ENCODE measurements at places on chromosomes 12 and 14.

DNA sequence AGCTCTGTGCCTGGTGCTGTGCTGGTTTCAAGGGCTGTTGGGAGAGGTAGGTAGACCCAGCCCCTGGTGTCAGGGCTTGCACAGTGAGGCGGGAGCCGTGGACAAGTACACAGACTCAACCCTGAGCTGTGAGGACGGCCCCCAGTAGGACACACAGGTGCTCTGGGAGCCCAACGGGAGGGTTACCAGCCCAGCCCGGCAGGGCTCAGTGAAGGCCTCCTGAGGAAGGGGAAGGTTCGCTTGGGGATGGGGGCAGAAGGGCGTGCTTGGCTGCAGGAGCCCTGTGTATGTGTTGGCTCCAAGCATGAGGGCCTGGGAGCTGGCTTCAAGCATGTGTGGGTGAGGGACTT, 58.9 kb downstream of the SLC25A47 start:
- DNase-seq: no peak

- no peak for DNase-seq
These were observed 6.1 kb downstream of the RHOF start for GRCh38 chr12:121787063-121788025.

DNA sequence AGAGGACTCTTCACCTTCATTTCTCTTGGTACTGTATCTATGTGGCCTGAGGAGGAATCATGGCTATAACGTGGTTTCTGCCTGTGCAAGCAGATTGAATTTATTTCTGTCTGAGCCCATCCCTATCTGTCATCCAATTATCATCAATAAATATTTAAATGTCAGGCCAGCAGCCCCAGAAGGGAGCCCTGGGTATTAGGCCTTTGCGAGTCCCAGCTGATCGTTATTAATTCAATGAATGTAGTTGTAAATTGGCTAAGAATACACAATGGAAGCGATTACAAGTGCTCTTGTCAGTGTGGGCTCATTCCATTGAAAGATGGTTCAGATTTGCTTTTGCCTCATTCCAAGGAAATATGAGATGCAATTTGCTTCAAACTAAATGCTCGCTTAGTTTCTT, 142.0 kb downstream of the KTN1 start:
- no peak for DNase-seq

DNA sequence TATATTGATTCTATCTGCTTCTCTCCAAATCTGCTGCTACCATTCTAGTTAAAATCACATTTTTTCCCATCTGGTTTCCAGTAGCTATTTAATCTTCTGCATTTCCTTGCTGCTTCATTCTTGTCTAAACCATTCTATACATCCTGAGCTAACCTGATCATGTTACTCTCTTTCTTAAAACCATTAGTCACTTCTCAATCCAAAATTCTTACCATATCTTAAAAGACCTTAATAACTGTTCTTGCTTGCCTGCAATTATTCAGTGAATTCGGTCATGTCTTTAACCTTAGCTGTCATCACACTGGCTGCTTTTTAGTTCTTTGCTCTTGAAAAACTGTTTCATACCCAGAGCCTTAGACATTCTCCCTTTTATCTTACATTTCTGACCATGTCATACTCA, 56.4 kb upstream of the PZP start:
- no peak for DNase-seq

GRCh38 chr12:16136219-16136988, 141.1 kb downstream of the SLC15A5 start:
- no peak for DNase-seq

- no peak for DNase-seq
These were observed 2.5 kb upstream of the TEP1 start for GRCh38 chr14:20415782-20416206.

- no peak for DNase-seq
These were observed 454.2 kb downstream of the AEBP2 start for GRCh38 chr12:19893514-19893913.

DNA sequence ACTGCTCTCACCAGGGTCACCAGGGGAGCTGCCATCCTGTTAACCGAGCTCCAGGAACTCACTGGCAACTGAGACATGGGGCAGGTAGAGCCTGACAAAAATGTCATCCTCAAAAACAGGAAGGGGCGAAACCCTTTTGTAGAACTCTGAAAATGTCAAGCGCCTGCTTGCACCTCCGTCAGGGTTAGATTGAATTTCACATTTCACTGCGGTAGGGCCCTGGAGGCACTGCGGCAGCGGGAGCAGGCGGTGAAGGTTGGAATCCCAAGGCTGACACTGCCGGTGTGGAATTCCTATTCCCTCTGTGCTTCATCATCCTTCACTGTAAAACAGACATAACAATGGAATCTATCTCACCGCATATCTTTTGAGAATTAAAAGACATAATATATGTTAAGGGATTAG, 142.8 kb upstream of the TMCC3 start:
- no peak for DNase-seq

DNA sequence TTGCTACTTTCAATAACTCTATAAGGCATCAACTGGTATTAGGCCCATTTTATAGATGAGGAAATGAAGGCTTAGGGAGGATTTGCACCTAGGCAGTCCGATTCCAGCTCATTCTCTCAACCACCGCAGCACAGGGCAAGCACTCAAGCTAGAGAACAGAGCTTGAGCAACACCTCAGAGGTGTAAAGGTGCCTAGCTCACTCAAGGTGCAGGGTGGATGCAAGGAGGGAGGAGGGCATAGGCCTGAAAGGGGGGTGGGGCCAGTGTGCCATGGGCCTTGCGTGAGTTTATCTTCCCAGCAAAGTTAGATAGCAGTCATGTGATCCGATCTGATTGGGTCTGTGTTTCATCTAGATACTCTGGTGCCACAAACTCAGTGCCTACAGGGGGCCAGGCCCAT, 10.2 kb upstream of the EMP1 start:
- no peak for DNase-seq

GRCh38 chr14:24834956-24835355, 201.0 kb upstream of the GZMB start:
- no peak for DNase-seq

GRCh38 chr12:97461553-97461952, 1.1 kb upstream of the RMST start:
- DNase-seq: no peak

DNA sequence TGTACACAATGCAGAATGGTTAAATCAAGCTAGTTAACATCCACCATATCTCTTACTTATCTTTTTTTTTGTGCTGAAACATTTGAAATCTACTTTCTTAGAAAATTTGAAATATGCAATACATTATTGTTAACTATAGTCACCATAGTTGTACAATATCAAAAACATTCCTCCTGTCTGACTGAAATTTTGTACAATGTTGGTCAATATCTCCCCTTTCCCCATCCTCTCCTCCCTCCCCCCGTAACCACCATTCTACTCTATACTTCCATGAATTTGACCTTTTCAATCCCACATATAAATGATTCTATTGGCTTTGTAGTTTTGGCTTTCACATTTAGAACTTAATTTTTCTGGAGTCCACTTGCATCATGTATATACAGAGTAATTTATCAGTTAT, 63.5 kb upstream of the DCD start:
- no peak for DNase-seq

- no peak for DNase-seq
These were observed 56.8 kb upstream of the PARP11 start for GRCh38 chr12:3929875-3930615.

Measured in omental fat pad (tissue), 4 donors.